ENCODE measurements at places on chromosomes 4 and X. TPM values are rescaled to one million over a fixed set of nuclear protein-coding genes. Genes with fewer than 3 reads are reported as not detected.

GRCh38 chr4:1728061-1728980 is 7.0 kb downstream of the TACC3 start:
- DNase-seq: no peak

- DNase-seq: peak; percentile 67
Measured at GRCh38 chrX:136205882-136206380, 45.3 kb downstream of the MAP7D3 start.

DNA sequence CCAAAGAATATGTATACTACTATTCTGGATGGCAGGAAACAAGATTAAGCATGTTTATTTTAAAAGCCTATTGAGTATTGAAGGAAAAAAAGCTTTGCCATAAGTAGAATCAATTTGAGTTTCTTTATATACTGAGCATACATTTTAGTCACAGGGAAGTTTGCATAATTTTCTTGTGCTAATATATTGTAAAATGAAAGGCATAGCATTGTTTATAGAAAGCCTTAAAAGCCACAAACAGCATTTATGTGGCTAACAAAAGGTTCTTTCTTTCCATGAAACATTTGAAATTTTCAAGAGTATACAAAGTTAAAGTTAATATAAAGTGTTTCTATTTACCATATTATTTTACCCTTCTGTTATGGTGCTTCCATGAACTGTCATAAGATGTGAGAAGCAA is 1133.8 kb upstream of the PCDH10 start:
- no peak for DNase-seq

DNA sequence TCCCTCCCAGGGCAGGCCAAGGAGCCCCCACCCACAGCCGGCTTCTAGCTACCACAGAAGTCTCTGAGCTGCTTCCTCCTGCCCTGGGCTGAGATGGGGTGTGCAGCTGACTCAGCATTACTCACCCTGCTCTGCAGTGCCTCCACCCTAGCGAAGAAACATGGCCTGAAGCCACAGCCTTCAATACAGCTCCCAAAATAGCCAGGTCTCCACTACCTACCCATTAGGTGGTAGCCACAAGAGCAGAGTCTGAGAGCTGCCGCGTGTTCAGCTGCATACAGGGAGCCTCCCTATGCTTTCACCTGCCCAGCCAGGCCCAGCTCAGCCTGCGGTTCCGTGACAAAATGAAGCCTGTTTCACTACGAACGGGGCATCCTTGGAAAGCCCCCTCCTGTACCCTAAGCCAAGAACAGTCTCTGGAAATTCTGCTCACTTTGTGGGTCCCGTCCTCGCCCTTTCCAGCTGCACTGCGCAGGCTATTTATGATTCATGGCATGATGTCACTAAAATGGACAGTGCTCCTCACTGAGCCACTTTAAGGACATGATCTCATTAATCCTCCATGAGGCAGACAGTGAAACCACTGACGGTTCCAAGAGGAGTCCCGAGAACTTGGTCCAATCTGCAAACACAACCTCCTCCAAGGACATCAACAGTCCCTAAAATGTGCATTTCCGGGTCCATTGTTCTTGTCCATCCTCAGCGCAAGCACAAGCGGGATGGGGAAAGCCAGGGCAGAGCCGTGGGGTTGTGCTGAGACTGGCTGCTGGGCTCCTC is 20.2 kb downstream of the WDR1 start:
- no peak for DNase-seq

DNA sequence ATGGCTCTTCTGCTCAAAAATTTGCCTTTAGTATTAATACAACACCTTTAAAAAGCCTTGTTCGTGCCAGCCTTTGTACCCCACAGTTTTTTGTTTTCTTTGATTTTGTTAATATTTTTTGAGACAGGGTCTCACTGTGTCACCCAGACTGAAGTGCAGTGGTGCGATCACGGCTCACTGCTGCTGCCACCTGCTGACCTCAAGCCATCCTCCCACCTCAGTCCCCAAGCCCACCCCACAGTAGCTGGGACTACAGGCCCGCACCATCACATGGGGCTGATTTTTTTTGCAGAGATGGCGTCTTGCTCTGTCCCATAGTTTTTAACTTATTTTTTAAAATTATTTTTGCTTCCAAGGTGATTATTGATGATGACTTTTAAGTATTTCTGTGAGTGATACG is 134.0 kb downstream of the HTR2C start:
- DNase-seq: peak; percentile 87

DNA sequence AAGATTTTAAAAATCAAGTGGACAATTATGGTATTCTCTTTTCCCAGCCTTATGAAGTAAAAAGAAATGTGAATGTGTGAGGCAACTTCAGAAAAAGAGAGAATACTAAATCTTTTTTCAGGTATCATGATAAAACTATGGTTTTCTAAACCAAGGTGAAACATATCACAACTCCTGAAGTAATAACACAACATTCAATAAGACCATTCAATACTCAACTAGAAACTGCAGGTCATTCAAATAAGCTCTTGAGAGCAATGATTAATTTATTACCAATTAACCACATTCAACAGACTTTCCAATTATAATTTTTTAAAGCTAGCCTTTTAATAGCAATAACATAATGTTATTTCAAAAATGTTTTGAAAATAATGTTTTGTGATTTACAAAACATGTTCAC is 35.8 kb downstream of the SLC10A7 start:
- DNase-seq: no peak

DNA sequence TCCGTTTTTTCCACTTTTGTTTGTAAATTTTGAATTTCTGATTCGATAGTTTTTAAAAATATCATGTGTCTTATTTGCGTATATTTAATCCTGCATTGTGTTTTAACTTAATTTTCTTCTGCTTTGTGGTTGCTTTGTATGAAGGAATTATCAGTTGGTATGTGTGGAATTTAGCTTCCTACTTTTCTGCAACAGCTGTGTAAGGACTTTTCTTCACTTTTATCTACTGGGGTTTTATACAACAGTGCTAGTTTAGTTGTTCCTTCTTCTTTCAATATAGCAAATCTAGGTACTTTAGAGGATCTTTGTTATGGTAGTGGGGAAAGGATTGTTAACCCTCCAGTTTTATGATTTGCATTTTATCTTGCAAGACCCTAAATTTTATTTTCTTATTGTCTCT is 410.3 kb downstream of the CCSER1 start:
- no peak for DNase-seq

- DNase-seq: peak; percentile 60
Measured at GRCh38 chr4:924107-925096, 7.7 kb downstream of the GAK start.

GRCh38 chr4:145153904-145154298 is 26.5 kb downstream of the OTUD4 start:
- no peak for DNase-seq

DNA sequence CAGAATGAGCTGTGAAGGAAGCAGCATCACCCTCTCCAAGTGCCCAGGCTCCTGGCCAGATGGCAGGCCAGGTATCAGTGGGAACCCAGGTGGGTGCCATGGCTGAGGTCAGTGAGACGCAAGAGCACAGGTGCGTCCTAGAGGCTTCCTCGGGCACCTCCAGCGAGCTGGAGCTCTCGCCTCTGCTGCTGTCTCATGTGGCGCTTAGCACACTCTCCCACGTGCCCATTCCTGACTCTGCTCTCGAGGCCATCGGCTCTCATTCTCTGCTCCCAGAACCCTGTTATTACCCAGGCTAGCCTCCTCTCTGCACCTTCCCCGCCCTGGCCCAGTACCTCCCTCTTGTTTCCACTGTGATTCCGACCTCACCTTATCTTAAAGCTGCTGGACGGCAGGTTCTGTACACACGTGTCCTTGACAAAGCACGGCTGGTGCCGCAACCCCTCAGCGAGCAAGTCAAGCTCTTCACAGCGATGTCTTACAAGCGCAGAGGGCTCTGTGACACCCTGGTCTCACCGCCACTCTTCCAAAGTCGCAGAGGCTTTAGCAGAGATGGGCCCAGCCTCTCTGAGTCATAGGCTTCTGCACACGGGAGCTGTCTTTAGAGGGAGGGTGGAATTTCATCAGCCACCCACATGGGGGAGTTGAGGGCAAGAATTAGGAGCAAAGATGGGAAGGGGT is 15.4 kb upstream of the MSANTD1 start:
- DNase-seq: no peak

DNA sequence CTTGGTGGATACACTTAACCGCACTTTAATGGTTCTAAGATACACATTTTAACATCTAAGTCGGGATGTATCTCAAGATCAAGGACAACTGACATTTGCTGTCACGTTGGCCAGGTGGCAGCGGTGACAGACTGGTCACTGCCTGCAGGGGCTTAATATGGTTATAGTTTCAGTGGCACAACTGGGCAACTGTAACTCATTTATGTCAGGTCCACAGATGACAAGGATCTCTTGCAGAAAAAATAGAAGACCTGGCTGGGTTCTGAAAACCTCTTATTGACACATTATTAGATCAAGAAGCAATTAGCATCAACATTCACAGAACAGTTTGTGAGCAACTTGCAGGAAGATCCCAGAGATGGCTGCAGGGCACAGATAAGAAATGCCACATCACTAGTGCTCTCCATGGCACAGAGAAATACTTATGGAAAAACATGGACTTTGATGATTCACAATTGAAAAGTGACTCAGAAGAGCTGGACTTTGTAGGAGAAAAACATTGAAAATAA is 99.6 kb upstream of the SORBS2 start:
- no peak for DNase-seq

GRCh38 chrX:283115-283845 is 2.1 kb downstream of the PLCXD1 start:
- DNase-seq: peak; percentile 98

- no peak for DNase-seq
Measured at GRCh38 chr4:95552942-95553550, 4.3 kb upstream of the UNC5C start.

- peak; percentile 76 for DNase-seq
Measured at GRCh38 chr4:53804719-53805118, 213.4 kb upstream of the LNX1 start.

GRCh38 chrX:153816831-153817690 is 13.3 kb downstream of the PDZD4 start:
- DNase-seq: peak; percentile 40

DNA sequence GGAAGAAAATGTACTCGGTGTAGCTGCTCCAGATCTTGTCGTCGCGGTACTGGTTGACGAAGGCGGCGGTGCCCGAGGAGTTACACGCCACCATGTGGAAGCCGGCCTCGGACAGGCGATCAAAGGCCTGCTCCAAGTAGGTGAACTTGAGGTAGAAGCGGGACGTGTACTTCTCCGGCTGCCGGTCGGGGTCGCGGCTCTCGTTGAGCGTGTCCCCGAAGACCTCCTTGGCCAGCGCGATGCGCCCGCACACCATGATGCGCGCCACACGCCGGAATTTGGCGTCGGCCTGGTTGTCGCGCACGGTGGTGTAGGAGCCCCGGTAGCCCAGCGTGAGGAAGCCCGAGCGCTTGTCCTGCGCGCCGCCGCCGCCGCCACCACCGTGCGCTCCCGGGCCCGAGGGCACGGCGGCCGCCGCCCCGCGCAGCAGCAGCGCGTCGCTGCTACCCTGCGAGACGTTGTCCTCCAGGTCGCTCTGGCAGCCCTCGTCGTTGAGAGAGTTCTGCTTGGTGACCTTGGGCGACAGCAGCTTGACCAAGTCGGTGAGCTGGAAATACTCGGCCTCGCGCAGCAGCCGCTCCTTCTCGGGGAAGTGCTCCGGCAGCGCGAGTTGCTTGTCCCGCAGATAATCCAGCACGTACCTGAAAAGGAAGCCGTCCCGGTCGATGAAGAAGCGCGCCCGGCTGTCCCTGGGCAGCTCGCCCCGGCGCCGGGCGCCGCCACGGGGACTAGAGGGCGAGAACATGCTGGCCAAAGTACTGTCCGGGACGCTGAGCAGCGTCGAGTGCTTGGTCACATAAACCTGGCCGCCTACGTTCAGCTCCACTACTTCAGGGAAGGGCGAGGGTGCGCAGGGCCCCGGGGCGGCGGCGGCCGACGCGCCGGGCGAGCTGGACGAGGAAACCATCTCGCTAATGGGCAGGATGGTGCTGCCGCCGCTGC is 775 bp downstream of the KCTD8 start:
- DNase-seq: peak; percentile 87

- no peak for DNase-seq
Measured at GRCh38 chrX:82141942-82142341, 940.0 kb downstream of the SH3BGRL start.

DNA sequence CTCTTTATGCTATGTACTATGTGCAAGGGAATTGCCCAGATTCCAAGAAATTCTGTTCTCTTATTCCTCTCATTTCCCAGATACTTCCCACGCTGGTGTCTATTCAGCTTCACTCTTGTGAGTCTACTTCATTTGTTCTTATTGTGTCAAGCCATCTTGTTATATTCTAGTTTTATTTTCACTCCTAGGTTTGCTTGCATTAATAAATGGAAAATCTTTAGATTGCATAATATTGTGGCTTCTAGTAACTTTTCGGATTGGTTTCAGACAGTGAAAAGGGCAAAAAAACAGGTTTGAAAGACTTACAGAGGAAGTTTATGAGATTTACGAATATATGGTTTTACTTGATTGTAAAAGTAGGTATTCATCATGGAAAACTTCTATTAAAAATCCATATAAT is 128.4 kb downstream of the BTC start:
- DNase-seq: no peak

DNA sequence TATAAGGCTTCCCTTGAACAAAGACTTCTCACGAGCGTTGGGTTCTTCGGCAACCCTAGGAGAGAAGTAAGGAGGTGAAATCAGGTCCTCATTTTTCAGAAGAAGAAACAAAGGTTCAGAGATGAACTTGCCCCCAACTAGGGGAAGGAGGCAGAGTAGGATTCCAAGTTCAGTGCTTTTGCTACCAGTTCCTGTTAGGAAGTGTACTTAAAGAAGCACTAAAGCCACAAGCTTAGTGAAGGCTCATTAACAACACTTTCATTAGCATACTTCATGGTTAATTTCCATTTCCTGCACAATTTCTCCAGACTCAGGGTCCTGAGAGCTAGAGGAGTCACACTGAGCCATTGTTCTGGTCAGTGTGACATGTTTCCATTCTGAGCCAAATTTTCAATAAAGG is 52.1 kb downstream of the VSIG4 start:
- DNase-seq: no peak

GRCh38 chrX:104913348-104913747 is 307.1 kb downstream of the TEX13A start:
- DNase-seq: peak; percentile 36

DNA sequence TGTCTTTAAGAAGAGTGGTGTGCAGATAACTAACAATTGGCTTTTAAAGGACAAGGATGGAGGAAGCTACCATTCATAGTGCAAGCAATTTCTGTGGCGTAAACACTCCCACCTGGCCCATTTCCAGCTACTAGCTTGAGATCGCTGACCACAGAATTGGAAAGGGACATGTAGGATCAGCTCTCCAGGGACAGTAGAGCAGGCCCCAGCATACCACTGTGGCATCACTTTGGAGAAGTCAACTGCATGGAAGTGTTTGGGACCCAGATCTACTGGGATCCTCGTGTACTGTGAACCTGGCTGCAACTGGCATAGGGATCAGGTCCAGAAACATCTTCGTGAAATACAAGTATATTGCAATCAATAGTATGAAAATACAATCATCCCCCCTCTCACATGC is 515.0 kb downstream of the INPP4B start:
- no peak for DNase-seq

- DNase-seq: no peak
Measured at GRCh38 chrX:9566150-9566621, 101.3 kb downstream of the TBL1X start.

Gene RAB33B
- total RNA-seq: 12.6 TPM

Gene FATE1
- total RNA-seq: not detected

Gene PNMA6A
- total RNA-seq: 7.1 TPM

Gene CACNA1F
- 0.47 TPM for total RNA-seq

Gene TREX2
- total RNA-seq: 0.70 TPM

Gene SPATA4
- not detected for total RNA-seq

Gene MAGEA4
- total RNA-seq: not detected

Gene SAT1
- 55.3 TPM for total RNA-seq

Gene GRID2
- 27.3 TPM for total RNA-seq
